ENCODE measurements at places on chromosomes 5 and 9.

- DNase-seq = no peak
Observed at GRCh38 chr9:123378025-123378424, 22.0 kb downstream of the CRB2 start.

DNA sequence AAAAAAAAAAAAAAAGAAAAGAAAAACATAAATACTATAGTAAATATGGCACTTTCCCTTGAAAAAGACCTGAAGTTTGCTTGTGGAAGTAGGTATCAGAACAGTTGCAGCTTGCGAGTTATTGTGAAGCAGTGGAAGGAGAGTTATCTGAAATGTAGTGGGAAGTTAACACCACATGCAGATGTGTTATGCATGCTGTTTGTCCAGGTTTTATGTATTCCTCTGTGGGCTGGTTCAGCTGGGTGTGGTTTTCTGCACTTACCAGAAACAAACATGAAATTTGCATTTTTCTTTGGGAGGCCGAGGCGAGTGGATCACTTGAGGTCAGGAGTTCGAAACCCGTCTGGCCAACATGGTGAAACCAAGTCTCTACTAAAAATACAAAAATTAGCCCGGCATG, 42.1 kb upstream of the CTNNA1 start:
- DNase-seq = no peak

DNA sequence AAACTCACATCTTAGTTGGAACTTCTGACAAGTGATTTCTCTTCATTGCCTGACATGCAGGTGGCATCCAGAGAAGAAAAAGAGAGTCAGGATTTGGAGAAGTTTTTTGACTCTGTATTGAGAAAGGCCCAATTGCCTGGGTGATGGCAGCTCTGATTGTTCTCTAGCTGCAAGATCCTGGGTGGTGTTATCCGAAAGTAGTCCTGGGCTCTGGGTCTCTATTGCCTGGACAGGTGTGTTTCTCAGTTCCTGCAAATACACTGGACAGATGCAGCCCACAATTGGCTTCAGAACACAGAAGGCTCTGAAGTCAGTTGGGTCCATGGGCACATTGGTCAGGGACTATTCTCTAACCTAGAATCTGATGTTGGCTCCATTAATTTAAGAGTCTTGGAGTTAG, 67.4 kb downstream of the RGS3 start:
- DNase-seq = no peak

DNA sequence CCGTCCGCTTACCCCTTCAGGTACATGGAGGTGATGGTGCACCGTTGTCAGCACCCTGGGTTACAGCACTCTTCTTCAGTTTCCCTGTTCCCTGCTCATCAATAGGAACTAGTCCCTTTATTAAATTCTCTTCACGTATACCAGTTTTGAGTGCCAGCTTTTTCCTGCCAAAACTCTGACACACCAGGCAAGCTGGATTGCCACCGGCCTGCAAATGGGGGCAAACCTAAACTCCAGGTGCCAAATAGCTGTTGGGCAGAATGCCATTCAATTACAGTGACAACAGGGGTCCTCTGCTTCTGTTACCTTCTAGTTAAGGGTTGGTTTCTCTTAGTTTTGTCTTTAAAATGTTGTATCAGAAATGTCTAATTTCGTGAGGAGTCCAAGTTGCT, 400.4 kb downstream of the OSTF1 start:
- no peak for DNase-seq

GRCh38 chr5:135462304-135462703, 10.2 kb upstream of the TIFAB start:
- peak; percentile 87 for DNase-seq

DNA sequence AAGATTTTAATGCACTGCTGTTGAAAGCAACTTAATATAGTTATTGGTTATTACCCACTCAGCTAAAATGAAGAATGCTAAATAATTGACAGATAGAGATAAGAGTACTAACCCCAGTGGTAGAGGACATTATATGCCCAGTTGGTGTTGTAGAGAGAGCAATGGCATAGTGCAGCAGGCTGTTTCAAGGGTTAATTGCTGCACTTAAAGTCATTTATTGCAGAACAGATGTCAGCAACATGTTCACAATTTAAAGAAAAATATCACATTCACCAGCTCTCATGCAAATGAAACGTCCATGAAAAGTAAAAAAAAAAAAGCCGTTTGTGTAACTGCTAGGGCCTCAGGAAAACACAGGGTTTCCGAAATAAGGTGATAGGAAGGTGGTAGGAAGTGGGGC, 254.6 kb downstream of the MTRR start:
- DNase-seq = no peak

- no peak for DNase-seq
Observed at GRCh38 chr5:145619806-145620310, 215.3 kb downstream of the PRELID2 start.

- peak; percentile 60 for DNase-seq
Observed at GRCh38 chr5:133398646-133399101, 213.7 kb downstream of the FSTL4 start.

GRCh38 chr5:38809388-38810359, 36.1 kb upstream of the OSMR start:
- DNase-seq = peak; percentile 86

DNA sequence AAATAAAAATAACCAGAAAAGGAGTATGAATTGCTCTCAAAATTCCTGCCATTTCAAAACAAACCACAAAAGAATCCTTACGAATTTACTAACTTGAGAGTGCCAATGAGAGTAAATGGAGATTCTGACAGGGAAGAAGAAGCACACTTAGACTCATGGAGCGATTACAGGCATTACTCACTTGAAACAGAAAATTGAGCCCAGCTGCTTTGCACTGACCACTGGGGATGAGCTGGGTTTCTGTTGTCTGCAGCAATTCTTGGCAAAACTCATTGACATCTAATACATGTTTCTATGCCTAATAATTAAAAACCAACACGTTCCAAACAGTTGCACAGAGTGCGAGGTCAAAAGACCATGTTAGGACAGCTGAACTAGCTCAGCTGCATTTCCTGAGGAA, 731.6 kb downstream of the DNAH5 start:
- DNase-seq = no peak

DNA sequence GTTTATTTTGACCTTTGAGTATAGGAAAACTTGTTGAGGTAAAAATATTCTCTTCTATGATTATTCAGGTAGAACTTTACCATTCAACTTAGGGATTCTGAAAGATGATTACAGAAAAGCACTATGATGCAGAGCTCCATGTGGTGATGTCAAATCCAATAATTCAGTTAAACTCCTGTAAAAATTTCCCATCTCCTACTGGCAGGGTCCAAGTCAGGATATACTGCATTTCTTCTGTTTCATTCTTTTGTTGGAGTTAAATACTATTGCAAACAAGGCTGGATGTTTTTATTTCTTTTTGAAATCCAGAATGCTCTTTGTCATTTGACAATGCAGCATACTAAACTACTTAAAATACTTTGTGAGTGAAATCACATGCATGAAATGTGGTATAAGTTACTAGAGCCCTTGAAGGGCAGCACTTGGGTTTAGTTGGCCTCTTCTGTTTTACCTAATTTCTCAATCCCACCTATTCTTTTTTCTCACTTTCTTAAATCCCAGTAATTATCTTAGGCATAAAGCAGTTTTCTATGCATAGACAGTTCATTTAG, 204.5 kb downstream of the FBXL7 start:
- DNase-seq = no peak

GRCh38 chr5:74587890-74588289, 52.6 kb downstream of the ENC1 start:
- no peak for DNase-seq

DNA sequence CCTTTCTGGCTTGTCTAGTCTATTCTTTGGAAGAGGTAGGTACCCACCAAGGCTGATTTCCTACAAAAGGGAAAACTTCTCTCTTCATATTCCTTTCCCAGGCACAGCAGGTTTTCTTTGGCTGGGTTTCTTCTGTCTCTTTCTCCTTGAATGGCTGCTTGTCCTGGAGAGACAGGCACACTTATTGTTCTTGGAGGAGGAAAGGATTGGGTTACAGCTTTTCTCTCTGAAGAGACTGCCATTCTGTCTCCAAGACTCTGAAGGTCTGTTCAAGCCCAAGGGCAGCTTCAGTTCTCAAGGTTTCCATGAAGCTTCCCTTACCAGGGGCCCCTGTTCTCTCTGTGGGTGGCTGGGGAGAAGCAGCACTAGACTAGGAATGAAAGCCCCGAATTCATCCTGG, 33.9 kb downstream of the ACTBL2 start:
- DNase-seq = no peak

DNA sequence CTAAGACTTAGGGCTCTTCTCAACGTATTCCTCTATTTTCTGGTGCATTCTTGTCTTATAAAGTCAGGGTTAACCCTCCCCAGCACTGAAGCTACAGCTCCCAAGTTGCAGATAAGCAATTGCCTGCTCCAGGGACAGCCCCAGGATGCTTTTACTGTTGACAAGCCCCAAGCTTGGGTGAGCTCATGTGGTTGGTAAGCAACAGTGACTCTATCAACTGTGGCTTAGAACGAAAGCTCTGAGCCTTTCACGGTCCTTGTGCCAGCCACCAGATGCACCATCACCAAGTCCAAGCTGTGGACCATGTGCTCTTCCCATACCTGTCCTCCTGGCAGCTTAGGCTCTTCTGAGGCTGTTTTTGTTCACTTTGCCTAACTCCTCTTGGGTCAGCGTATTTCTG, 13.5 kb downstream of the ADRB2 start:
- no peak for DNase-seq
